ENCODE measurements at places on chromosomes 3 and 15.
A peak's percentile ranks its signal among the peaks of the same experiment; 100 is the strongest.

GRCh38 chr3:43783987-43784639 lies 93.4 kb downstream of the ABHD5 start:
- no peak overlapping the region for H3K27ac ChIP-seq
- H3K4me1 ChIP-seq, result peaks cover 5% of the 10 kb centered on the region
- no peak overlapping the region for H3K4me3 ChIP-seq
- peaks cover 14% of the 10 kb centered on the region for H3K27me3 ChIP-seq

DNA sequence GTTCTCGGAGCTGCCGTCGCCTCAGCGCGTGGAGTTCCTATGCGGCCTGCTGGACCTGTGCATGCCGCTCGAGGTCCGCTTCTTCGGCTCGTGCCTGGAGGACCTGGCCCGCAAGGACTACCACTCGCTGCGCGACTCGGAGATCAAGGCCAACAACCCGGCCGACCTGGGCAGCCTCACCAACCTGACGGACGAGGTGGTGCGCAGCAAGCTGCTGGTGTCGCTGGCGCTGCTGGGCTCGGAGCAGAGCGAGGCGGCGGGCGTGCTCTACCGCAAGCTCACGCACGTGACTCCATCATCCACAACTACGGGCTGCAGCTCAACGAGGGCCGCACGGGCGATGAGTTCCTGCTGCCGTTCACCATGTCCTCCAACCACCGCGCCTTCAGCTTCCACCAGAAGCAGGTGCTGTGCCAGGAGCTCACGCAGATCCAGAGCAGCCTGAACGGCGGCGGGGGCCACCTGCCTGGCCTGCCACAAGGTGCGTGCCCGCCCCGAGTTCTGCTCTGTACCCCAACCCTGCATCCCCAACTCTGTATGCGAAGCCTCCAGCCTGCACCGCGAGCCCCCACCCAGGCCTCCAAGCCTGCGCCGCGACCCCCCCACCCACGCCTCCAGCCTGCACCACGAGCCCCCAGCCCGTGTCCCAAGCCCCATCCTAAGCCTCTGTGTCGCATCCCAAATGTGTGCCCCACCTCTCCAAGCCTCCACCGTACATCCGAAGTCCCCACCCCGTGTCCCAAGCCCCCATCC lies 178.2 kb downstream of the OR4M2 start:
- H3K36me3 ChIP-seq, result no peaks in the 10 kb centered on the region
- H3K4me3 ChIP-seq, result no peak overlapping the region
- H3K4me1 ChIP-seq, result peaks cover 28% of the 10 kb centered on the region
- no peak overlapping the region for H3K27ac ChIP-seq
- no peaks in the 10 kb centered on the region for H3K27me3 ChIP-seq
- no peak for DNase-seq

DNA sequence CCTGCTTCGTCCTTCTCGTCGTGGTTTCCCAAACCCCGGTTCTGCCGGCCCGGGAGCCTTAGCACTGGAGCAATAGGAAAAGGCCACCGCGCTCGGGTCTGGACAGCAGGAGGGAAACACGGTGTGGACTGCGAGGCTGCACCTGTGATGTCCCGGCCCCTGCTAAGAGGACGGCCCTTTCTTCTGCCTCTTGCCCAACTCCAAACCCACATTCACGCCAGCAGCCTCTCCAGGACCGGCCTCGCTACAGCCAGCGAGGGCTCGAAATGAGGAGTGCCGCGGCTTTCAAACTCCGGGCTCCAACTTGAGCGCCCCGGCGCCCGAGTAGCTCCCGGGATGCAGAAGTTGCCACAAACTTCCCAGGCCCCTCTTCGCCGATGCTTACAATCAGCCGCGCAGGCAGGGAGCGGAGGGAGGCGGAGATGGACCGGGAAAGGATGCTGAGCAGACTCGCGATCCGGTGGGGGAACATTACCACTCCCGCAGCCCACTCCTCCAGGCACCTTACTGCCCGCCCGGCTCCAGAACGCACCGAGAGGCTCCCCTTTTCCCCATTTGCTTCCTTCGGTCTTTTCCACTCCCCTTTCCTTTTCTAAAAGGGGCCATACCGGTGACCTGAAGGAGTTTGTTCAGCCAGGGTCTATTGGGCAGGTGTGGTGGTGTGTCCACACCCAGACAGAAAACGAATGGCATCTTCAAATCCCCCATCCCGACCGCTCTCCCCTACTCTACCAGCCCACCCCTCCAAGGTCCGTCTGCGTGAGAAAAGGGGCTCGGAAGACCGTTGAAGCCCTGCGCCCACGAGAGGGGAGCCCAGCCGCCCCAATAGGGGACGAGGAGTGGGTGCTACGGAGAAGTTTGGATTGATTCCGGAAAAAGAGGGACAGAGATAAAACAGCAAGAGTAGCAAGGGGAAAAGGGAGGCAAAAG lies 18.8 kb upstream of the SATB1 start:
- H3K36me3 ChIP-seq, result peaks cover 20% of the 10 kb centered on the region
- no peaks in the 10 kb centered on the region for H3K27me3 ChIP-seq
- DNase-seq, result no peak

GRCh38 chr3:15959434-15959811 lies 161.6 kb upstream of the ANKRD28 start:
- no peaks in the 10 kb centered on the region for H3K36me3 ChIP-seq
- peaks cover 24% of the 10 kb centered on the region for H3K27me3 ChIP-seq
- no peak overlapping the region for H3K4me3 ChIP-seq
- no peaks in the 10 kb centered on the region for H3K4me1 ChIP-seq
- H3K27ac ChIP-seq, result no peak overlapping the region
- no peak for DNase-seq

DNA sequence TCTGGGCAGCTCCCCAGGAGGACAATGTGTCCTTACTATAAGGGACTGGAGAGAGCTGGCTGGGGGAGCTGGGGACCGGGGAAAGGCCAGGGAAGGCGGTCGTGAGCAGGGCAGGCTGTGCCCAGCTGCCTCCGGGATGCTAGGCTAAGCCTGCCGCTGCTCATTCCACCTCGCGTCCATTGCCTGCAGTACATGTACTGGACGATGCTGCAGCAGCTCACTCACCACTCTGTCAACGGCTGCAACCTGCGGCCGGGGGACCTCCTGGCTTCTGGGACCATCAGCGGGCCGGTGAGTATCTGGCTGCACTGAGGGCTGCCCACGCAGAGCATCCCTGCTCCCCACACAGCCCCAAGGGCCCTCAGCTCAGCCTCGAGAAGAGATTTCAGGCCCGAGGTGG lies 27.1 kb downstream of the FAH start:
- no peak overlapping the region for H3K4me3 ChIP-seq
- DNase-seq, result no peak
- no peak overlapping the region for H3K27ac ChIP-seq

- no peak for DNase-seq
- no peak overlapping the region for H3K4me3 ChIP-seq
- no peaks in the 10 kb centered on the region for H3K27me3 ChIP-seq
- H3K4me1 ChIP-seq, result no peaks in the 10 kb centered on the region
- H3K27ac ChIP-seq, result no peak overlapping the region
Observed at GRCh38 chr15:83733206-83733605, 79.3 kb downstream of the ADAMTSL3 start.

DNA sequence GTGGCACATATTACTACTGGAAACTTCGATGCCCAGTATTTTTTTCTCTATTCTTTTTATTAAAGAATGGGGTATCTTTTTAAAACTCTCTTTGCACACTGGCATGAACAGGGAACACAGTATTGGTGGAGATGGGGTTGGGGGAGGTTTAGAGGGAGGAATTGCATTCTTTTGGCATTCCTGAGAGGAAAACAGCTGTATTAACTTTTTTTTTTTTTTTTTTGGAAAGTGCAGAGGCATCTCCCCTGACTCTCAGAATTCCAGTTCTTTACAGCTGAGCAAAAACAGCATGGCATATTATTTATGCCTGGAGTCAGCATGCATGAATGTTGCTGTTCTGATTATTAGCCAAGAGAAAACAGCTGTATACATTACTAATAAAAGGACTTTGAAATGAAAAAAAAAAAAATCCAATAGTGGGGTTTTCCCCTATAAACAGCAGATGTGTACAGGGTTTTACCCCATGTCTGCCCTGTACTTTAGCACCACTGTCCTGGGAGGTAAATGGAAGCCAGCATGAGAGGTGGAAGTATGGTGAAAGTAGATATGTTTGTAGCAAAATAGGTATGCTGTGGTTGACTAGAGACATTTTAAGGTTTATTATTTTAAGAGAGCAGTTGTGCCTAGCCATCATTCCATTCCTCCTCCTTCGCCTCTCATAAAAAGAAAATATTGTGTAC lies 132.2 kb downstream of the FNDC3B start:
- peaks cover 32% of the 10 kb centered on the region for H3K4me1 ChIP-seq
- peaks cover 2% of the 10 kb centered on the region for H3K36me3 ChIP-seq
- no peak for DNase-seq
- H3K4me3 ChIP-seq, result no peak overlapping the region
- no peak overlapping the region for H3K27ac ChIP-seq

- H3K36me3 ChIP-seq, result no peaks in the 10 kb centered on the region
- H3K27ac ChIP-seq, result no peak overlapping the region
- no peak for DNase-seq
Observed at GRCh38 chr3:135134684-135135075, 339.6 kb downstream of the EPHB1 start.

DNA sequence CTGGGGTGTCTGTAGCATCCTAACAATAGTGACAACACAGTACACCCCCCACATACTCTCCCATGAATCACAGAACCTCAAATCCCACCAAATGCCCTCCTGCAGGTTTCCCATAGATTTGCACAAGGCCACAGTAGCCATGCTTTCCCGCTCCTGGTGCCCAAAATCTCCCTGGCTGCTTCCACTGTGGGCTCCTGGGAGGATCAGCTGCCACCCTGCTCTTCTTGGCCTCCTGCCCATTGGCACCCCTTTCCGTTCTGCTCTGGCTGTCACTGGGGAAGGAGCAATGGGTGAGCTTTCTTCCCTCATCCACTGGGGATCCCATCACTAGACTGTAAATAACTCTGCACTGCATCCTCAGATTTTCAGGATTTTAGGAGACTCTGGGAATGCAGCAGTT lies 92.1 kb upstream of the SLC24A5 start:
- no peaks in the 10 kb centered on the region for H3K4me1 ChIP-seq
- DNase-seq, result no peak

GRCh38 chr15:58771621-58772250 lies 634 bp downstream of the MINDY2 start:
- no peaks in the 10 kb centered on the region for H3K4me1 ChIP-seq
- peaks cover 9% of the 10 kb centered on the region for H3K36me3 ChIP-seq
- peak overlapping the region; percentile 86 for H3K27ac ChIP-seq
- H3K27me3 ChIP-seq, result no peaks in the 10 kb centered on the region
- no peak overlapping the region for H3K4me3 ChIP-seq
- no peak for DNase-seq

DNA sequence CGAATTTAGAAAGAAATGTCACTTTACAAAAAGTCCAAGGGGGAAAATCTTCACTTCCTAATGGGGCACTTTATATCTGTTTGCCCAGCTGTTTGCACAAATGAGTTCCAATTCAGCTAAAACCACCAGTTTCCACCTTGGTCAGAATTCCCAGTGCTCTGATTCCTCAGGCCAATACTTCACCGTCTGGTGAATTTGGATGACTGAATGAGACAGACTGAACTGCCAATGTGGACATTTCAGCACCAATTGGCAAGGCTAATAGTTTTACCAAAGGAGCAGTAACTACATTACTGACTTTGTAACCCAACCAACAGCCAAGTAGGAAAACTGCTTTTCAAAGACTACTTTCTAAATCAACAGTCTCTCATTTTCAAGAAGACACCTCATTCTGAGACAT lies 51.8 kb downstream of the ABI3BP start:
- H3K36me3 ChIP-seq, result no peaks in the 10 kb centered on the region
- H3K4me1 ChIP-seq, result no peaks in the 10 kb centered on the region
- no peaks in the 10 kb centered on the region for H3K27me3 ChIP-seq
- H3K4me3 ChIP-seq, result no peak overlapping the region
- no peak overlapping the region for H3K27ac ChIP-seq
- DNase-seq, result no peak

Data from central memory CD8-positive, alpha-beta T cell (primary cell).